ENCODE measurements at places on chromosomes 3 and 15. TPM values are rescaled to one million over a fixed set of nuclear protein-coding genes. Genes with fewer than 3 reads are reported as not detected.

STRIT1 gene
- 0.33 TPM for total RNA-seq

GATM gene
- total RNA-seq: 10.1 TPM

GOLGA8M gene
- total RNA-seq: 0.39 TPM

SPSB4 gene
- 19.6 TPM for total RNA-seq

TRMT10C gene
- total RNA-seq: 41.7 TPM

GABRR3 gene
- not detected for total RNA-seq

SGO1 gene
- 31.5 TPM for total RNA-seq

ARHGAP11A gene
- total RNA-seq: 93.0 TPM

- peak; percentile 60 for DNase-seq
Observed at GRCh38 chr3:21017115-21017852, 733.7 kb downstream of the ZNF385D start.

GRCh38 chr15:48389691-48390143 lies 58.5 kb downstream of the DUT start:
- DNase-seq: no peak

- peak; percentile 62 for DNase-seq
Observed at GRCh38 chr15:29613951-29614382, 208.3 kb downstream of the TJP1 start.

DNA sequence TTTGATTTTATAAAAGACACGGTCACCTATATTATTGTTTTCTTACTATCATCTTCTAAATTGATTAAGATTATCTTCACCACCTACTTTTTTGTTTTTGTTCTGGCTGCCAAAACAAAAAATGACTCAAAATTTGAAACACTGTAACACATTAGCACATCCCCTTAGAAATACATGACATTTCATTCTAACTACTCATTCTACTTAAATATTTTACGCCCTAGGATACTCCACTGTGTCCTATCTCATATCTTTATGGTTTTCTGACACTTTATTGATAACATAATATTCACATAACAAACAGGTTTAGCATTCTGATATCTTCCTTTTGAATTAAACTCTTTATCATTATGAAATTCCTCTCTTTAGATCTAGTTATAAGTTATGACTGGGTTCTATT lies 656.2 kb downstream of the GBE1 start:
- no peak for DNase-seq

GRCh38 chr15:33533197-33533596 lies 222.4 kb downstream of the RYR3 start:
- peak; percentile 16 for DNase-seq

DNA sequence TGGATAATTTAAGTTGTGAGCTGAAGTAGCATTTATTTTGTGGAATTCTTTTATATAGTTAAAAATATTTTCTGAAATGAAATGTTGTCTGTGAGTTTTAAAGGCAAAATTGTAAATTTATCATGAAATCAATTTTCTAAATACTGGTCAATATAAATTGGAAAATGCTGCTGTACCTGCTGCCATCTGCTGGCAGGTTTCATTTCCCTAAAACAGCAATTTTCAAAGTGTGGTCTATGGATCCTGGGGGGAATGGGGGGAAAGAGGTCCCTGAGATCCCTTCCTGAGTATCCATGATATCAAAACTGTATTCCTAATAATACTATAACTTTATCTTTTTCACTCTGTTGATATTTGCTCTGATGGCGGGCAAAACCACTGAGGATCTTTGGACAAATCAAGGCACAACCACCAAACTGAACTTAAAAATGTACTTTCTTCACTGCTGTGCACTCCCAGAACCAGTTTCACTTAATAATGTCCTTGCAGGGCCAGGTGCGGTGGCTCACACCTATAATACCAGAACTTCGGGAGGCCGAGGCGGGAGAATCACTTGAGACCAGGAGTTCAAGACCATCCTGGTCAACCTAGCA lies 17.2 kb upstream of the CCR4 start:
- peak; percentile 26 for DNase-seq

GRCh38 chr15:53843166-53843565 lies 83.7 kb upstream of the WDR72 start:
- no peak for DNase-seq

DNA sequence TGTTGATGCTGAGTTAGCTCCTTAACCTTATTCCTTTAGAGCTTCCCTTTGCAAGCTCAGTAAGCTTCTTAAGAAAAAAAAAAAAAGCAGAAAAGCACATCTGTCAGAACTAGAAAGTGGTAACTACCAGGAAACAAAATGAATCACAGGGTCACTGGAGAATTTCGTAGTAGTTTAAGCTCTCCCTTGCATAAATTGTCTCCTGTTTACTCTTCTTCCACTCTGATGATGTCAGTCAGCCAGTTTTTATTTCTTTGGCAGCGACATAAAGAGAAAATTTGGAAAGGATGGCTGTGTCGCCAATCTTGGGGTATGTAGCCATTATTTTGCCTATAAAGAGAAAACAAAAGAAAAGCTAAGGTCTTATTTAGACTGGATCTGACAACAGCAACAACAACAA lies 3.2 kb upstream of the GABRR3 start:
- DNase-seq: no peak

GRCh38 chr15:62190274-62190673 lies 25.2 kb upstream of the C2CD4B start:
- no peak for DNase-seq

DNA sequence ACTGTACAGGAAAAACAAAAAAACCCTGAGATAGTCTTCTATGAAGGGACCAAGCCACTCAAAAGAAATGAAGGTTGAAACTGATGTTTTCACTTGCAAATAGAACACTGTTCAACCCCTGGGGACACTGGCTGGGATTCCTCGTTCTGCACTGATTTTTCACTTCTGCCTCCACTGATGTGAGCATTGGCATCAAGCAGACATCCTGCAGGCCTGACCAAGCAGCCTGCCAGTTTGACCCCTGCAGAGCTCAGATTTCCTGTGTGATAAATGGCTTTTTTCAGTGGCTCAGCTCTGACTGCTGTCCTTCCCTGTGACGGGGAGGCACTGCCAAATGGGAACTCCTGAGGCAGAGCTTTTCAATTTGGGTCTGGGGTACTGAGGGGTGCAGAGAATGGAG lies 50.0 kb downstream of the RASGRP1 start:
- no peak for DNase-seq

DNA sequence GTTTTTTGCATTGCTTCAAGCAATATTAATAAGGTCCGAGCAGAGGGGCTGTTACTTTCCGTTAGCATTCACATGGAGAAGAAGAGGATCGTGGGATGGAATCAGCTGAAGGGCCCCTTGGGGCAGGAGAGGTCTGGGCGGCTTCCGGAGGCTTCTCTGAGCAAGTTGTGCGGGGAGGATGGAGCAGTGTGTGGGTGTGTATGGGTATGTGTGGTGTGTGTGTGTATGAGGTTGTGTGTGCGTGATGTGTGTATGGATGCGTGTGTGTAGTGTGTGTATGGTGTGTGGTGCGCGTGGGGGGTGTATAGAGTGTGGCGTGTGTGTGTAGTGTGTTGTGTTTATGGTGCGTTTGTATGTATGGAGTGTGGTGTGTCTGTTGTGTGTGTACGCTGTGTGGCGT lies 25.8 kb downstream of the GABRA5 start:
- no peak for DNase-seq

DNA sequence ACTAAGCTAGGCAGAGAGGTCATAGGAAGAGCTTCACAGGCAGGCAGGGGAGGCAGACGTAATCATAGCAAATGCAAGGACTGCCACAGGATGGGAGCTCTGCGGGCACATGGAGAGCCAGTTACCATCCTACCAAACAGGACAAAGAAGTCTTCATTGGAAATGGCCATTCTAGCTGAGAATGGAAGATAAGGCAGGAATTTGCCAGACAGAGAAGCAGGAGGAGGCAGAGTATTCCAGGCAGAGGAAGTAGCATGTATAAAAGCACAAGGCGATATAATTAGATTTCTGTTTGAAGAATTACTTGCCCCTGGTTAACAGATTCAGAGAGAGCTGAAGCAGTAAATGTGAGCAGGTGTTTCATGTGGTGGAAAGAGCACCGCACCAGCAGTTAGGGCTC lies 3.5 kb upstream of the SEMA5B start:
- no peak for DNase-seq

DNA sequence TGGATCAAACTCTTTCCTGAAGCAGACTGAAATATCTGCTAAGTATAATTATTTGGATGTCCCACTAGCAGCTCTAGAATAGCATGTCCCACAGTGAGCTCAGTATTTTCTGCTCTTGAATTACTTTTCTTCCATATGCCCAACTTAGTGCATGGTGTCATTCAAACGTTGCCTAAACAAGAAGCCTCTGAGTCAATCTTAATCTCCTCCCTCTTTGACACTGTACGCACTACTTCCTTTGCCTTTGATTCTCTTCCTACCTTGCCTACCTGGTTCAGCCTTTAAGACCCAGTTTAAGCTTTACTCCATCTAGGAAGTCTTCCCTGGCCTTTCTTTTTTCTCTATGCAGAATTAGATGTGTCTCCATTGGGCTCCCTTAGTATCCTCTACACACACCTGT lies 54.5 kb downstream of the SEC22A start:
- DNase-seq: no peak

GRCh38 chr3:14565868-14566588 lies 25.9 kb upstream of the GRIP2 start:
- no peak for DNase-seq

DNA sequence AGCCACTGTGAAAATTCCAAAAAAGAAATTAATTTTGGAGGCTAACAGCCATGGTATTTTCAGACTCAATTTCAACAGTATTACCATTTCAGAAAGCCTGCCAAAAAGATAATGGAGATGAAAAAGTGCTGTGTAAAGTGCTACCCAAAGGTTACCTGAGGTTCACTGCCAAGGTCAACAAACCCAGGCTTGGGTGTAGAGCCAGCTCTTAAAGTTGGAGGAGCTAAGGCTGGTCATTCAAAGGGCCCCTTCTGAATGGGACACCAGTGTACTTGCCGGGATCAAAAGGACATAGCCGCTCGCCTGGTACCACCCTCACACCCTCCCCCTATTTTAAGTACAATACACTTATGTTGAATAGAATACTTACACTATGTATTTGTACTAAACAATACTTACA lies 64.5 kb downstream of the ETV5 start:
- no peak for DNase-seq

GRCh38 chr3:151987893-151988292 lies 114.5 kb downstream of the SUCNR1 start:
- no peak for DNase-seq

GRCh38 chr3:80734920-80735319 lies 967.1 kb upstream of the ROBO1 start:
- no peak for DNase-seq

DNA sequence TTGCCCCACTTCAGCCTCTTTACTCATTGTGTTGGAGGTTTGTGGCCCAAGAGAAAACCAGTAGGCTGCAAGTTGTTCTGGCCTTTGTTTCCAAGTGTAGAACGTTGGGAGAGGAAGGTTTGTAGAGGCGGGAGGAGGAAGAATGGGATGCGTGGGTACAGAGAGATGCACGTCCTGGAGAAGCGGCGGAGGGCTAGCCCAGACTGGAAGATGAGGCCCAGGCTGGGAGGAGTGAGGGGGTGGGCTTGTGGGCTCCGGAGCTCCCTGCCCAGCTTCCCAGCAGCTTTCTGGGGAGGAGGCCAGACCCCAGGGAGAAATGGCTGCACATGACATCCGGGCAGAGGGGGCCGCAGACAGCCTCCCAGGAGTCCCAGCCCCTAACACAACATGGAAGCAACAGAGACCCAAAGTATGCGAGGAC lies 5.3 kb downstream of the PLA2G4F start:
- DNase-seq: no peak

DNA sequence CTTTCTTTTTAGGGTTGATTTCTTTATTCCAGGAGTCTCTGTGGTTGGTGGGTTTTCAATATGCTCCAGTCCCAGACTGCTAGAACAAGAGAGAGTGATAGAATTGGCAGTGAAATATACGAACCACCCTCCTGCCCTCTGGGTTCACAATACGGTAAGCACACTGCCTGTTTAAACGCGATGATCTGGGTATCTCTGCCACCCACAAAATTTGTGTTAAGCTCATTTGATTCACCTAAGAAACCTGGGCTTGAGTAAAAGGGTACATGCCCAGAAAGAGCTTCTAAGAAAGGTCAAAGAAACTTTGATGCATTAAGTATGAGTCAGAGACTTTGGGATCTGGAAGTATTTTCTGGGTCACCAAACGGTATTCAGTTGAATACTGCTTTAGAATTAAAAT lies 29.8 kb downstream of the OXNAD1 start:
- no peak for DNase-seq

- no peak for DNase-seq
Observed at GRCh38 chr3:62193586-62194345, 179.6 kb downstream of the FEZF2 start.

- DNase-seq: no peak
Observed at GRCh38 chr3:152128356-152128755, 140.4 kb upstream of the MBNL1 start.

DNA sequence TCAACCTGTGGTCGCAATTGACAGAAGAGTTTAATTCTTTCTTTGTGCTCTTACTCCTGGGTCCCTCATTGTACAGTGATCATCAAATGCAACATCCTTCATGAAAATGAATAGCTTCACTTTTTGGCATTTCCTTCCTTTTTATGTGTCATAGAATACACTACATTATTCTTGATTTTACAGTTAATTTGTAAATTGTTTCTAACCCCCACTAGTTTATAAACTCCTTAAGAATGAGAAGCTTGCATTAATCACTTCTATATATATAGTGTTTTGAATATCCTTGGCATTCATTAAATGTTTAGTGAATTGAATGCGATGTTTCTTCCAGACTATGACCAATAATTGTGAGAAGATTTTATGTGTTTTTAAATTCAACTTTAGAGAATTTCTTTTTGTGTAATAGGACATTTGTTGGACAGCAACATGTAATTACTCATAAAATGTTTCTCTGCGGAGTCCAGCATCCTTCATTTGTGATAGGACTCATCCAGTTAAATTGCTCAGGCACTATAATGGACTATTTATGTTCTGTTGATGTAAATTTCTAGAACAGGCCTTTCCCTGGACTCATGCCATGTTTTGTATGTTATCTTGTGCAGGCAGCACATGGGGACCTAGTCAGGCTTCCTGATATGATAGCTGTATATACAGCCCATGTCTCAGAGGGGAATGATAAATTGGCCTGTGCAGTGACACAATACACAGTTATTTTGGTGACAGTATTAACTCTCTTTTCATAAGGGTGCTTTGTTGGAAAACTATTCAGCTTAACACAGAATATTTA lies 51.3 kb downstream of the MBNL1 start:
- no peak for DNase-seq

GRCh38 chr15:86555098-86555497 lies 475.4 kb downstream of the AGBL1 start:
- no peak for DNase-seq

GRCh38 chr3:28210968-28211713 lies 30.3 kb upstream of the CMC1 start:
- no peak for DNase-seq

- no peak for DNase-seq
Observed at GRCh38 chr3:127598841-127599570, 795 bp downstream of the MCM2 start.

- DNase-seq: no peak
Observed at GRCh38 chr3:22117751-22118346, 366.8 kb upstream of the ZNF385D start.

DNA sequence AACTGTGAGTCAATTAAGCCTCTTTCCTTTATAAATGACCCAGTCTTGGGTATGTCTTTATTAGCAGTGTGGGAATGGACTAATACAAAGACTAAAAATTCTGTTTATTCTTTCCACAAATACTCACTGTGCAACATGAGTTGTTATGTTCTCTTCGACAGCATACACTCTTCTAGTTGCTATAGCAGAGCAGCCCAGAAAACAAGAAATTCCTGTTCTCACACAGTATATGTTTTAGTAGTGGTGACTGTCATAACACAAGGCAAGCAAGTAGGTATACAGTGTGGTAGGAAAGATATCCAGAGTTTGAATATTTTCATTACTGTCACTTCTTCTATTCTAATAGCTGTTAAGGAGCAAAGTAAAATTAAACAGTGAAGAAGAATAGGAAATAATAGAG lies 453.3 kb downstream of the ROBO1 start:
- DNase-seq: no peak

- DNase-seq: no peak
Observed at GRCh38 chr3:19232566-19232965, 84.3 kb downstream of the KCNH8 start.
